ENCODE measurements at places on chromosomes 11 and 22.

GRCh38 chr11:29255401-29255800, 761.4 kb downstream of the KCNA4 start:
- no peak for DNase-seq

GRCh38 chr11:102831489-102832440, 11.6 kb downstream of the MMP3 start:
- DNase-seq, result no peak

GRCh38 chr11:6889835-6890234, 2.5 kb downstream of the OR2D2 start:
- DNase-seq, result no peak

DNA sequence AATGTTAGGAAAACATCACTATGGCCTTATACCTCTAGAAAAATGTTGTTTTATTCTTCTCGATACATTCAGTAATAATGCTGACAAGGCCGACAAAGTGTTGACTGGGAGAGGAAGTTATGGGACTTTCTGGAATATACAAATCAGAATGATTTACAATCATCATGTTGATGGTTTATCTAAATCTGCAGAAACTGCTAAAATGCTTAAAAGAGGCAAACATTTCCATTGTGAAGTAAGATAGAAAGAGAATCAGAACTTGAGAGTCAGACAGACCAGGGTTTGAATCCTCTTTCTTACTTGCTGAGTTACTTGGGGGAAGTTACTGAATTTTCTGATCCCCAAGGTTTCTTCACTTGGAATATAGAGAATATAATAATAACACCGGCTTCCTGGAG, 89.4 kb downstream of the CD44 start:
- no peak for DNase-seq

DNA sequence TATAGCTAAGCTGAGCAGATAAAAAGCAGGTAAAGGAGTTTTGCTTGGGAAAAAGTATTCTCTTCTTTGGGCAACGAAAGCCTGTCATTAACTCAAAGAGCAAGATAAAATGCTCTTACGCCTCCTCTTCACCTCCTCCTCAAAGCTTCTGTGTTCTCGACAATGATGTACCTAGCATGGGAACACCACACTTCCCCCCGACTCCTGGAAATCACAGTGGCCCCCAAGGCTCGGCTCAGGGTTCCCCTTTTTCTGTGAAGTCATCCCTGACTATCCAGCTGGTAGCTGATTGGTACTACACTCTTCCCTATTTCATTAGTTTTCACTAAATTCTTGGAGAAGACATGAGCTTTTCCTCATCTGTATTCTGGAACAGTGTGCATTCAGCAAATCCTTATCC, 336.1 kb downstream of the LARGE1 start:
- DNase-seq, result no peak

GRCh38 chr11:97815667-97816066, 1205.1 kb upstream of the CNTN5 start:
- DNase-seq, result no peak

GRCh38 chr11:17294033-17294432, 17.5 kb downstream of the NUCB2 start:
- no peak for DNase-seq

GRCh38 chr11:2194877-2195755, 23.5 kb upstream of the TH start:
- peak; percentile 38 for DNase-seq

GRCh38 chr22:19197997-19198865, 19.7 kb upstream of the SLC25A1 start:
- DNase-seq, result no peak

- DNase-seq, result no peak
Observed at GRCh38 chr22:27100789-27101188, 443.4 kb downstream of the MIAT start.

DNA sequence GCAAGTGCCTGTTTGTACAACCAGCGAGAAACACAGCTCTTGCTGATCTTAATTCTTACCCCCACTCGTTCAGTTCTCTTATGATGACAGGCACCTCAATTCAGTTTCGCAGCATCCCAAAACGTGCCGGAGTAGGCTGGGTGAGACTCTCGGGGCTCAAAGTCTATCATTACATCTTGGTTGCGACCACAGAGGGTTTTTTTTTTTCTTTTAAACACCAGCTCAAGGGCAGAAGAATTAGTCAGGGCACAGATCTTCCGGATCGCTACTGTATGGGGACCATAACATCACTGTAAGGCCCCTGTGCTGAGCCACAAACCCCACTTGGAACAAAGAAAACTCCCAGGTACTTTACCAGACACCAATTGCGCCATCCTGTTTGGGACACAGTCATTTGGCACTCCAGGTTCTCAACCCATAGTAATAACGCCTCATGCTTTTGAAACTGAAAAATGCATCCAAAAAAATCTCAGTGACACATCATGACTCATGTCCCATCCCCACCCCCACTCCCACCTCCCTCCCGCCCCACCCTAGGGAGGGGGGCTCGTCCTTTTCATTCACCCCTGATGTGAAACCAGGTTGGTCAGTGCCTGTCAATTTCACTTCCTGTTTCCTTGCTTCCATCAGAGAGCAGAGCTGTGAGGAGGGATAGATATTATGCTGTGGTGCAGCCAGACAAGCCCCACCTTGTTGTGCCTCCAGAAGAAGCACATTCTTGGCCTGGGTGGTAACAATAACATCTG, 41.0 kb upstream of the CD5 start:
- peak; percentile 42 for DNase-seq

DNA sequence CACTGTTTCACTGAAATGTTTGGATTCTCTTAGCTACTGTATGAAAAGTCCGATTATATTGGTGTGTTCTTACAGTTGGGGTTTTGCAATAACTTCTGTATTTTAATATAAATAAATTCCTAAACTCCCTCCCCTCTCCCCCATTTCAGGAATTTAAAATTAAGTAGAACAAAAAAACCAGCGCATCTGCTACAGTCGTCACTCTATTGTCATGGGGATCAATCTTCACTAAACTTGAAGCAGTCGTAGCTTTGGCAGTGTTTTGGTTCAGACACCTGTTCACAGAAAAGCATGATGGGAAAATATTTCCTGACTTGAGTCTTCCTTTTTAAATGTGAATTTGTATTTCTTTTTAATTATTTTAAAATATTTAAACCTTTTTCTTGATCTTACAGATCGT, 9.4 kb downstream of the PIWIL3 start:
- DNase-seq, result no peak

DNA sequence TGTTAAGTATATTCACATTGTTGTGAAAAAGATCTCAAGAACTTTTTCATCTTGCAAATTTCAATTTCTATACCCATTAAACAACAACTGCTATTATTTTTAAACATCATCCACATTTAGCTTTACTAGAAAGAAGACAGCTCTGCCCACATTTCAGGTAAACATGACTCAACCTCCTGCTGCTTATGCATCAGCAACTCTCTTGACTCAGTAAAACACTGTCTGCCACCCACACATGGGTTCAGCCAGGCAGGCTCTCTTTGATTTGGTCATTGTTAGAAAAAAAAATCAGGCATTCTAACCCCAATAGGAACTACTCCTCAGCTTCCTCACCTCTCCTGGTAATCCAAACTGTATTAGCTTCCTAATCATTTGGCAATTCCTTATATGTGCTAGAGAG, 5.1 kb upstream of the ENDOD1 start:
- no peak for DNase-seq

GRCh38 chr11:12150831-12151382, 40.5 kb downstream of the MICAL2 start:
- peak; percentile 17 for DNase-seq

DNA sequence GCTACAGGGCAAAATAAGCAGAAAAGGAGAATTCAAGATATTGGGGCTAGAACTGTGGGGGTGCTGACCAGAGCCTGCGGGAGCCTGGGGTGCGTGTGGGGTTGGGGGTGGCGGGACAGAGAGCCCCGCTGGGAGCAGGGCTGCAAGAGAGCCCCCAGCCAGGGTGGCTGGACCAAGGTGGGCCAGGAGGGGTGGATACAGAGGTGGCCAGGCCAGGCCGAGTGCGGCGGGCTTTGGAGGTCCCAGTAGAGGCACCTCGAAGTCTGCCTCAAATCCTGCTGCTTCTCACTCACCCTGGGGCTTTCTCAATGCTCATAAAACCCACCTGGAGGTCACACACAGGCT, 16.9 kb upstream of the MUC5B start:
- DNase-seq, result no peak

GRCh38 chr11:87036756-87037449, 831 bp upstream of the TMEM135 start:
- peak; percentile 2 for DNase-seq

DNA sequence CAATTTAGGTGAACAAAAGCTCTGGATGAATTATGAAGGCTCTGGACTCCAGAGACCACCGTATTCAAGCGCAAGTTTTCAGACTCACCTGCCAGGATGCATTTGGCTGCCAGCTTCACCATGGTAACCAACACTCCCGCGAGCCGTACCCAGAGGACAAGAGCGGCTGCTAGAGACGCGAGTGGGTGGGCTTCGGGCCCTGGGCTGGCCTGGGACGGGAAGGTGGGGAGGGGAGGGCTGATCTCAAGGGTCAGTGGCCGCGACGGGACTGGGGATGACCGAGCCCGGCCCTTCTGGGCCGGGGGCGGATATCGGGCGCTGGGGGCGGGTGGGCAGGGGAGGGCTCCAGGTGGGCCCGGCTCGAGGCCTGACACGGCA, 344 bp downstream of the IFT27 start:
- no peak for DNase-seq

GRCh38 chr11:61911701-61912529, 5.5 kb downstream of the RAB3IL1 start:
- no peak for DNase-seq

- DNase-seq, result no peak
Observed at GRCh38 chr22:22616636-22617035, 27.8 kb upstream of the GGTLC2 start.

DNA sequence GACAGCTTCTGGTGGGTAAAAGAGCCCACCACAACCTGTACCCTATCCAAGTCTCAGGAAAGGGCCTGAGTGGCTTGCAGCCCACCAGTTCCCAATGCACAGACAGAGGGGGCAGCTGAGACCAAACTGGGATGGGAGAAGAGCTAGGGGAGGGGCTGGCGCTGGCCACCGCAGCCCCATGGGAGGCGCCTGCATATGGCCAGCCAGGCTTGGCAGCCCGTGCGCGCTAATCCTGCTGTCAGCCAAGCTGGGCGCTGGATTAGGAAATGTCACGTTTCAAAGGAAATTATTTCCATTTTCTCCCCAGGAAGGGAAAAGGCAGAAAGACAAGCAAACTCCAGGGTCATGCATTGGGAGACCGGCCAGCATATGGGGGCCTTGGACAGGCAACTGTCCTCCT, 236.8 kb downstream of the BUD13 start:
- no peak for DNase-seq

GRCh38 chr11:65141896-65142494, 7.7 kb upstream of the SYVN1 start:
- no peak for DNase-seq

DNA sequence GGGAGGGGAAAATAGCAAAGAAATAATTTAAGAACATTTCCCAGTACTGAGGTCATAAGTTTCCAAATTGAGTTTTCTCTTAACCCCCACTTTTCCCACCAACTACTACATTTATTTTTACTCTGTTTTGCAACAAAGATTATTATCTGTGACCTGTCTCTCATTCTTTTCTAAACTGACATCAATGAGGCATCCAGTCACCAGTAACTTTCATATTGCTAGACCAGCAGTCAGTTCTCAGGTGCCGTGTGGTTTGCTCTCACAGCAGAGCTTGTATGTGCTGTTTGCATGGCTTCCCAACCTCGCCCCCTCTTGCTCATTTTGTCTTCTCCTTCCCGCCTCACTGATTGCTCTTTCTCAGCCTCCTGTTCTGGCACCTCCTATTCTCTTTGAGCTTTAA, 1091.3 kb downstream of the TBC1D22A start:
- no peak for DNase-seq

DNA sequence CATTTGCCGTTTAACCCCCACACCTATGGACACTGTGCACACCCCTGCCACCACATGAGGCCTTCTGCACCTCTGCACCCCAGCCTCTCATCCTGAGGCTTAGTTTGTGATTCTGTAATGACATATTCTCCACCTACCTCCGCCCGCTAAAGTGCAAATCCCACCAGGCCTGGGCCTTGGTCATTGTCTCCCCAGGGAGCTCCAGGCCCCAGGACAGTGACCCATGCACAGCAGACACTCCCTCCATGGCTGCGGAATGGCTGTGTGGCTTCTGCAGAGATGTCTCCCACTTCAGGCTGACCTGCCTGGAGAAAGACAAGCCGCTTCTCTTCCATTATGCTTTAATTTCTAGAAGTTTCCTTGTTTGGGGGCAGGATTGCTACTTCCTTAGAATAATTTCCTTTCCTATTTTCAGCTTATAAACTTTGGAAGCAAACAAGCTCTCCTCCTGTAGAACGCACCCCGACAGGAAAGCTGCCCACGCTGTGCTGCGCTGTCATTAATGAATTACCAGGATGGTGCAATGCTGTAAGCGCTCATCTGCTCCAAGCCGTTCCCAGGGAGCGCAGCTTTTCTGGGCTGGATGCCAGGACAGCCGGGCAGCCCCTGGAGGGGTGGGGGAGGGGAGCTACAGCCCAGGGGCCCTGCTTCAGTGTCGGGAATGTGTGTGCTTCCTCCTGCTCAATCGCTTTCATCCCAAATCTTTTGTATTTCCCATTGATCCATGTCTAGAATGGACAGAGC, 618.0 kb downstream of the BRD1 start:
- no peak for DNase-seq

DNA sequence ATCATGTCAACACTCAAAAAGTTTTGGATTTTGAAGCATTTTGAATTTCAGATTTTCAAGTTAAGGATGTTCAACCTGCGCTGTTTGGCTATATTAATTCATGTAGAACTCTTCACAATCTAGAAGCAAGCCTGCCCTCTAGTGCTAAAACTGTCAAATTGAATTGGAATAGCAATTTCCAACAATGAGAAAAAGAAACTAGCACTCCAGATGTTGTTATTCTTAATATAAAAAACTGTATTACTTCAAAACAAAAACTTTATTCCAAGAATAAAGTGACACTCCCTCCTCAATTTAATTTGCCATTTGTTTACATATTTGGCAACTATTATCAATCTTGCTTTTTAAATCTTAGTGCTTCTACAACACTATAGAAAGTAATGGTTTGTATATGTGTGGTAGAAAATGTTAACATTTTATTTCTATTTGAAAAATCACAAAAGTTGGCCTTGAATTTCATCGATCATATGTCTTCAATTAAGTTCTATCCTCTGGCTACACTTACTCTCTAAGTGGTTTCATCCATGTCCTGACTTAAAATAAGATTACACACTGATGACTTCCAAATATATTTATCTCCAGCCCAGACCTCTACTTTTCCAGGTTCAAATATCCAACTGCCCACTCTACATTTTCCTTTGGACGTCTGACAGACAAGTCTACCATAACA, 36.6 kb downstream of the DCUN1D5 start:
- DNase-seq, result no peak

GRCh38 chr11:57885298-57886050, 123.9 kb downstream of the CTNND1 start:
- DNase-seq, result no peak

Data from stimulated activated CD8-positive, alpha-beta memory T cell treated with anti-CD3 and anti-CD28 coated beads, Interleukin-15, amount 100 ng/mL, for 24 hours (primary cell).